HS-27A (cell line): ENCODE measurements at places on chromosomes 7 and 10.

DNA sequence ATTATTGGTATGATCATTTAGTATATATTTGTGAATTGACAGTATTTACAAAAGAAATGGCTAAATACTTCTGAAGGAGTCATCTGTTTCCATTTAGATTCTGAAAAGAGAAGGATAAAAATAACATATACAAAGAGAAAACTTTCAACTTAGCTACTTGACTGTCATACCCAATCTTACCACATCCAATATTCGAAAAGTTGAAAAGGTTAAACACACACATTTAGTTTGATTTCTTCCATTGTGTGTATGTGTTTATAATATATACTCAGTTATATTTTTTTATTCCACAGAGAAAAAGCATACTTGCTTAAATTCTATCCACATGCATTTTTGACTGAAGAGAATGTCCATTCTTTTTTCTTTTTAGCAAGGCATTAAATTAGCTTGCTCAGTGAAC is 470.7 kb downstream of the TFEC start:
- no peak for DNase-seq

DNA sequence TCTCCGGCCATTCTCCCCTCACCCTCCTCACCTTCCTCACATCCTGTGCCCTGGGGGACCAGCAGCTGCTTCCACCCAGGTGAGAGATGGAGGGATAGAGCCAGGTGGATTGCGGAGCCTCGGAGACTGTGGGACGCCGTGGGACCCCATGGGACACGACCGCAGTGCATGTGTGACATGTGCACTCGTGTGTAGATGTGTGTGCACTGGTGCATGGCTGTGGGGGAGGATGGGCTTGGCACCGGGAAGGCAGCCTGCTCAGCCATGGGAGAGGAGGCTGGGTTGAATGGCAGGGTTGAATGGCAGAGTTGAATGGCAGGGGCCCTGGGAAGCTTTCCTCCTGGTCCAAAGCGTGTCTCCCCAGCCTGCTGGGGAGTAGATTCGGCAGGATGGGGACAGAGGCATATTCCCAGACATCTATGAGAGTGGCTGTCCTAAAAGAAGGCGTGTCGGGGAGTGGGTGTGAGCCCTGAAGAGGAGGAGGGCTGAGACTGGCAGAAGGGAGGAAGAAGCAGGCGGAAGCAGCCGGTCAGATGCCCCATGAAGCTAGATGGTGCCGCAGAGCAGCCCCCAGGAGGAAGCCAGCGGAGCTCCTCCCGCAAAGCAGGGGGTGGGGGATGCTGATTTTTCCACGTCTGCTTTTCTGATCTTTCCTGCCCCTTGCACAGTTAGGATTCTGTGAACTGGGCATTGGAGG is 815 bp downstream of the GIMAP8 start:
- DNase-seq: no peak

- no peak for DNase-seq
These were observed 45.7 kb downstream of the PITRM1 start for GRCh38 chr10:3126741-3127346.

DNA sequence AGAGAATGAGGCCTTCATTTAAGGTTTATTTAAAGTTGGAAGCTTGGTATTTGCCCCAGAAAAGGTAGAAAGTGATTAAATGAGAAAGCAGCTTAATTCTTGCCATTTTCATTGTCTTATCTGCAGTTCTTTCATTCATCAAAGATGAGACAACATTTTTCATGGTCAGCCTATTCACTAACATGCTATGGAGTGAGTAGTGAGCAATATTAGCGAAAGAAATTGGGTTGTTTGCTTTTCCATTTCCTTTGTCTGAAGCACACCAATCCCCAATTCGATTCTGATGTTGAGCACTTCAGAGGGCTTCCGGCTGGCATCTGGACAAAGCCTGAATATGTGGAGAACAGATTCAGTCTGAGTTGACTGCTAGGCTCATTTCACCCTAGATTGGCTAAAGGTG is 317.2 kb downstream of the BBS9 start:
- no peak for DNase-seq

DNA sequence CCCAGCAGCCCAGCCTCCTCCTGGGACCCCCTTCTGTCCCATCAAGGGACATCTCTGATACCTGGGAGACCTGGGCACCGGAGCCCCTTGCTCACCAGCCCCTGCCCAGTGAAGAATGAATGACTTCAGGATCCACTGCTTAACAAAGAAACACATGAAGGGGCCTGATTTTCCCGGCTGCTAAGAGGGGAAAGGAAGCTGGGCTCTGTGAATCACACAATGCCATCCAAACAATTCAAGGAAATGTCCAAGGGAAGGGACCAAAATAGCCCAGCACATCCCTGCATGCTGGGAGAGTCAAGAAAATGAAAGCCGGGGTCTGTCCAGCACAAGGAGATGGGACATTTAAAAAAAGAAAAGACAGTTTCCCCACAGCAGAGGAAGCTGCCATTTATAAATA is 128.7 kb upstream of the JCAD start:
- no peak for DNase-seq
